ENCODE measurements at places on chromosomes 7 and 10. TPM values are rescaled to one million over a fixed set of nuclear protein-coding genes. Genes with fewer than 3 reads are reported as not detected.

The PRTFDC1 gene
- 23.8 TPM for total RNA-seq

The TMEM213 gene
- total RNA-seq = not detected

The ASZ1 gene
- total RNA-seq = not detected

The PDIA4 gene
- total RNA-seq = 200 TPM

The ARHGAP22 gene
- total RNA-seq = 4.1 TPM

The SPDYE9 gene
- total RNA-seq = not detected

The KLLN gene
- total RNA-seq = 0.53 TPM

The FRAT2 gene
- total RNA-seq = 8.2 TPM

The CRHR2 gene
- total RNA-seq = not detected

The POU6F2 gene
- not detected for total RNA-seq

The TAS2R41 gene
- total RNA-seq = not detected

The DDC gene
- total RNA-seq = 1.8 TPM

The SPOCK2 gene
- 0.52 TPM for total RNA-seq

The DLX6 gene
- not detected for total RNA-seq

The GSTO1 gene
- 261 TPM for total RNA-seq

The ZNF735 gene
- not detected for total RNA-seq

The CYP2C18 gene
- total RNA-seq = 0.08 TPM

The VWDE gene
- total RNA-seq = 0.55 TPM

The HIF1AN gene
- 21.8 TPM for total RNA-seq

The RNF32 gene
- total RNA-seq = 1.2 TPM

The ADAM8 gene
- total RNA-seq = 3.0 TPM

The SLC13A1 gene
- not detected for total RNA-seq

The LGI1 gene
- not detected for total RNA-seq

The ARID5B gene
- 2.8 TPM for total RNA-seq

The HSPA14 gene
- 49.2 TPM for total RNA-seq

The LRMDA gene
- 4.2 TPM for total RNA-seq

The TUBB8 gene
- 0.11 TPM for total RNA-seq

The STEAP1 gene
- 15.8 TPM for total RNA-seq

The HK1 gene
- 37.3 TPM for total RNA-seq

The MBL2 gene
- total RNA-seq = not detected

The NAT16 gene
- total RNA-seq = 0.17 TPM

The JCAD gene
- total RNA-seq = 9.6 TPM

The CALCR gene
- not detected for total RNA-seq

The ATAD1 gene
- total RNA-seq = 43.7 TPM

The AGBL3 gene
- 1.3 TPM for total RNA-seq

The BMPER gene
- total RNA-seq = 7.6 TPM

The CHAT gene
- total RNA-seq = not detected

The LIPN gene
- total RNA-seq = not detected

The FOXI2 gene
- total RNA-seq = not detected

The CD36 gene
- 0.21 TPM for total RNA-seq

The DNAJB6 gene
- 124 TPM for total RNA-seq

The HOXA10 gene
- total RNA-seq = 8.6 TPM

The OR2A42 gene
- total RNA-seq = not detected

The ZNF783 gene
- 7.3 TPM for total RNA-seq

The TAS2R3 gene
- not detected for total RNA-seq

The OR2A5 gene
- total RNA-seq = not detected

The PIP gene
- total RNA-seq = not detected

The PPA1 gene
- total RNA-seq = 215 TPM

The LARP4B gene
- 41.1 TPM for total RNA-seq

The AASS gene
- total RNA-seq = not detected

Data from A549 treated with DMSO at 1 μM for 4 hours (cell line).